D721Med (cell line): ENCODE measurements at places on chromosomes 1 and 21.

DNA sequence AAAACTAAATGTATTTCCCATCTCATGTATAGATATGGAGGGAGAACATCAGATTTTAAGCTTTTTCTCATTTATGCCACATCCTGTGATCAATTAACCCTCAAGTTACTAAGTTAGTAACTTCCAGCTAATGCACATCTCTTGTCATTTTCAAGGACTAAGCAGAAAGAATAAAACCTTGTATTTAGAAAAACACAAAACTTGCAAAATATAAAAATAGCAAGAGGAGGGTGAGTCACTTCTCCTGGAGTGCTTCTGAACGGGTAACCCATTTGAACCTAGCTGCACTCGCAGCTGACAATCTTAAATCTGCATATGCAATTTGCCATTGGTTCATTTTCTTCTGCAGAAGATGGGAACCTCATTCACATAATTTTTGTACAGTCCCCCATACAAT is 500.5 kb downstream of the SETD4 start:
- DNase-seq = no peak

DNA sequence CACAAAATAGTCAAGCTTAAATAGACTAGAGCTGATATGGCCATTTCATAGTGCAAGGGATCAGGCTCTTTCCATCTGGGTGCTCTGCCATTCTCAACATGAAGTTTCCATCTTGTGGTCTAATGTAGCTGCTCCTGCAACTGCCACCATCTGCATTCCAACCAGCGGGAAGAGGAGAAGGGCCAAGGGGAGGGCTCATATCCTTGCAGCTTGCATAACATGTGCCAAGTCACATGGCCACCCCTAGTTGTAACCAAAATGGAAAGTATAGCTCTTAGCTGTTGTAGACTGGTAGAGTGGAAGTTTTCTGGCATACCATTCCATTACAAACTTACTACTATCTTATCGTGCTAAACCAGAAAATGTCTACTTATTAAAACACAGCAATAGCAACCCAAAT is 38.9 kb upstream of the IVNS1ABP start:
- DNase-seq = no peak

- DNase-seq = no peak
Observed at GRCh38 chr21:17682924-17683323, 70.2 kb upstream of the BTG3 start.

DNA sequence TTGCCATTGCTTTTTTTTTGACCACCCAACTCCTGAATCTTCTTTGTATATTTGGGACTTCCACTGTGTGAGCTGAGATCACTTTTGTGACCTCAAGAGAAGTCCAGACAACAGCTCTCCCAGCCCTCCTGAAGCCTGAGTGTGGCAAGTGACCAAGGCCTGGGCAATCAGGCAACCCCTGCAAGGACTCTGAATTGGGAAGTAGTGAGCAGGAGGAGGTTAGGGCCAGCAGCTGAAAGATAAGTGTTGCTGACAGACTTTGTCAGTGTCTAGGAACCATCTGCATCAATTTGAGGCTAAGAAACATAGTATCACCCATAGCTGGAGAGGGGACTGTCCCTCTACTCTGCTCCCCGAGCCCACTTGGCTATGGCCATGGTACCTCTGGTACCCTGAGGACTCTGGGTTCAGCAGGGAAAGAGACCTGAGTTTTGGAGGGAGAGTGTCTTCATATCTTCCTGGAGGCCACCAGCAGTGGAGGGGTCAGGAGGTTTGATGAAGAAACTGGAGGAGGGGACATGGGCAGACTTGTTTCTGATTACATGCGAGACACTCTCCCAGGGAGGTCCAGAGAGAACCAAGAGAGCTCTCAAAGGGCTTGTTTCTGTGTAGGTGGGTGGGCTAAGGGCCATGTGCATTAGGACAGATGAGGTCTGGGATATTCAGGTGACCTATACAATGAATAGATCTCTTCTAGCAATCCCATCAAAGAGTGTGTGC is 147.0 kb upstream of the DNAH14 start:
- DNase-seq = no peak

DNA sequence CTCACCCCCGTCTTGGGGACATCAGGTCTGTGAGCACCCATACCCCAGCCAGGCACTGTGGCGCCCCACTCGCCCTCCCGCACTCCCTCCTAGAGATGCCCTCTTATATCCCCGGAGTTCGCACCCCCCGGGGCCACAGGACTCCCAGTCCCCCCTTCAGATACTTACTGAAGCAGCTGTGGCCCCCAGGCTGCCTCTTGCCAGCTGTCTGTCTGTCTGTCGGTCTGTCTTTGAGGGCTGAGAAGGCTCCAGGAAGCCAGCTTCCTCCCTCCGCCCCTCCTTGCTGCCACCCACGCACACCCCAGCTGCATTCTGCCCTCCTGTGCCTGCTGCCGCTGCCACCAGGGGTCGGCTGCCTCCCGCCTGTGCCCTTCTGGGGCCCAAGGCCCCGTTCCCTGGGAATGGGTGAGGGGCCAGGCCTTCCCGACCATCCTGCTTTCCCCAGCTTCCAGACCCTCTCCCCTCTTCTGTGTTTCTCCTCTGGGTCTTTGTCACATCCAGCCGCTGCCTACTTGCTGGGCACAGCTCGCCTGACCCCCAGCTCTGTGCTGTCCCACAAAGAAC is at the start of gene PTPN7:
TSS of gene PTPN7 (minus strand) at position 226 of the 564 bp plus-strand sequence. CDS start 1,200 bp downstream, outside the sequence.
- DNase-seq = no peak

DNA sequence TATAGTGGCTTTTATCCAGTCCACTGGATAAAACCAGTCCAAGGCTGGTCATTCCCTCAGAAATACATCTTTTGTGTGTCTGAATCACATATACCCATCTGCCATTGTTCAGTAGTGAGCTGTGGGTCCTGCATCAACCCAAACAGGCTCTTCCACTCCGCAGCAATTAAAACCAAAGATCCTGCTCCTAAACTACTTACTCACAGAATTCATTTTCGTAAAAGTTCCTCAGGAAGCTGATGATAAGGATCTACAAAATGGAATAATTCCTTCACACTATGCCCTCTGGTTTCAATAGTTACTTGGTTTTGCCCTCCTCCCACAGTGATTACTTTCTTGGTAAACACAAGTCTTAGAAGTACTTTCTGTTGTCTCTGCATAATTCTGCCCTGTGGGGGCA is 5.1 kb upstream of the MFSD2A start:
- no peak for DNase-seq

GRCh38 chr1:111006556-111006955 is 42.8 kb upstream of the LRIF1 start:
- DNase-seq = no peak

DNA sequence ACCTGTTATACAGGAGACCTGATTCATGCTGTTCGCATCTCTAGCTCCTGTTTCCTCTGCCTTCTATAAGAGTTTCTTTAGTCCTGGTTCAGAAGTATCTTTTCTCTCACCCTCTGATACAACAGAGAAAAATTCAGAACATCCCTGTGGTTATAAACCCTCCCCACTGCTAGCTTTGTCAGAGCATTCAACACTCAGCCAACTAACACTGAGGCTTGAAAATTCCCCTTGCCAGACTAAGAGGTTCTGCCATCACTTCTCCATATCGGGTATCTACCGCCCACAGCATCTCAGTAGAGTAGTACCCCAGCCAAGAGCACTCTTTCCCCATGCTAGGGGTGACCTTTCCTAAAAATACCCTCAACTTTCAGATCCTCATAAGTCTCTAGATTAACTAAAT is 19.6 kb upstream of the PIK3R3 start:
- DNase-seq = no peak
